ENCODE measurements at places on chromosomes 2 and 18.

DNA sequence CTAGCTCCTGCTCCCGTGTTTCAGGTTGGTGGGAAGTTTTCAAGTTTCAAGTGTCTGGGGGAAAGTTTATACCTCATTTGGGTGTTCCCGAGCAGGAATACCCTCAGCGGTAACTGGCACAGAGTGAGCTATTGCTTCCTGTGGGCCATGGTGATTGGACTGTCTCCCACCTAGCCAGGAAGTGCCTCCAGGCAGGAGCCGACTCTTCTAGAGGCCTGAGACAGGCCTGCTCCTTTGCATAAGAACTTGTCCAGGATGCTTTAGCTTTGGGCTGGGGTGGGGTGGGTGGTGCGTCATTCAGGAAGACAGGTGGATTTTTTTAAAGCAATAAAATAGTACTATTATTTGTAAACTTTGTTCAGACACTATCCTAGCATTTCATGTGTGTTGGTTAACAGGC is 23.5 kb upstream of the DNMT3A start:
- DNase-seq: no peak

DNA sequence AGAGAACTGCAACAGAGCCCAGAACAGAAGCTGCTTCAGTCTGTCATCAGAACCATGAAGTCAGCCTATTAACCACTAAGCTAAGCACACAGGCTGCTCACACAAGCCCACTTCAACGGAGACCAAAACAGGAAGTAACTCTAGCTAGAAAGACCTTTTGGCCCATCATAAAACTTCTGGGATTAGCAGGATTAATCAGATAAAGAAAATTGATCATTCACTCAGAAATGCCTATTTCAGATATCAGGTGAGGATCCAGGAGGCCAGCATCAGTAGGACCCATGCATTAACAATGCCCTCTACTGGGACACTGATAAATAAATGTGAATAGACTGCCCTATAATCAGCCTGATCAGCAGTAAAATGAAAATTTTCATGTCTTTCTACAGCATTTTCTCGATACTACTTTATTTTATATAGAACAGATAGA is 101.4 kb downstream of the WDPCP start:
- no peak for DNase-seq

GRCh38 chr2:108148555-108148954 is 91.2 kb upstream of the SULT1C3 start:
- no peak for DNase-seq

GRCh38 chr2:233922471-233922870 is 5.3 kb downstream of the TRPM8 start:
- no peak for DNase-seq

GRCh38 chr2:83991992-83992391 is 467.1 kb downstream of the SUCLG1 start:
- no peak for DNase-seq

DNA sequence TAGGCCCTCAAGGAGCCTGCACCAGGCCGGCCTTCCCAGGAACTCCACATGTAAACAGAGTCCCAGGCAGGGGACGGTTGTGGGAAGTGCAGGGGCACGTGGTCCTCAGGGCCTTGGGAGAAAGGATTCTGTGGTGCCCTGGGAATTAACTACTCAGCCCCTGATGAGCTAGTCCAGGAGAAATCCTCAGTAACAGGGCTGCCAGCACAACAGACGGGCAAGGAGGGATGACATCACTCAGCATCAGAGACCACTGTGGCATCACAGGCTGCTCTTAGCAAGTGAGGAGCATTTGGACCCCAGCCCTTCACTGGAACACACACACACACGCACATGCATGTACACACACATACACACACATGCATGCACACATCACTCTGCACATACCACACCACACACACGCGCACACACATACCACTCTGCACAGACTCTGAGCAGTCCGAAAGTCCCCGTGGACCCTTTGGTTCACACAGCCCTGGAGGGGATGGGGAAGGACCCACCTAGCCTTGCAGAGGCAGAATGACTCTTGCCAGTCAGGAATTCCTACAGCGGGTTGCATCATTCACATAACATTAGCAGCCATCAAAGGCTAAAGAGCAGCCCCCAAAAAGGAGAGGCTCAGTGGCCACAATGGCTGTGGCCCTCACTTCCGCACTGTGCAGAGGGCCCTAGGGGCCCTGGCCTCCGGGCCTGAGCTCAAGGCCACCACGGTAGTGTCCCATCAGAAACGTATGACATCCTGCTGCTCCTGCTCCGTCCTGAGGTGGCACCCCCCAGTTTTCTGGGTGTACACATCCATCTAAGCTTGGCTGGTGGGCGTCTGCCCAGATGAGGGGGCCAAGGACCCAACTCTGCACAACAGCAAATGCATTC is 1.9 kb upstream of the NMUR1 start:
- no peak for DNase-seq

- DNase-seq: no peak
These were observed 116.4 kb downstream of the INO80D start for GRCh38 chr2:205969584-205969983.

DNA sequence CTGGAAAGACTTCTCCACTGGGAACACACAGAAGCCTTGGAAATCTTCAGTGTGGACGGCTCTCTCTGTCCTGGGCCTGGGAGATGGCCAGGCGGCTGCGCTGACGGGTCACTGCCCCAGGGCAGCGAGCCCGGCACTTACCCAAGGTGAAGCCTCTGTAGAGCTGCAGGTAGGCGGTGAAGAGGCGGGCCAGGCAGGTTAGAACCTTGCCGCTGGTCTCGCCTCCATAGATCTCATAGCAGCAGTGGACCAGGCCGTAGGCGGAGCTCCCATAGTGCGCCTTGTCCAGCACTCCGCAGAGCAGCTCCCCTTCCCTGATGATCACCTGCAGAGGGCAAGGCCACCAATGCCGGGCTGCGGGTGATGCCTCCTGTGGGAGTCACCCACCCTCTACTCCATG is 53.0 kb downstream of the POLR1A start:
- no peak for DNase-seq

DNA sequence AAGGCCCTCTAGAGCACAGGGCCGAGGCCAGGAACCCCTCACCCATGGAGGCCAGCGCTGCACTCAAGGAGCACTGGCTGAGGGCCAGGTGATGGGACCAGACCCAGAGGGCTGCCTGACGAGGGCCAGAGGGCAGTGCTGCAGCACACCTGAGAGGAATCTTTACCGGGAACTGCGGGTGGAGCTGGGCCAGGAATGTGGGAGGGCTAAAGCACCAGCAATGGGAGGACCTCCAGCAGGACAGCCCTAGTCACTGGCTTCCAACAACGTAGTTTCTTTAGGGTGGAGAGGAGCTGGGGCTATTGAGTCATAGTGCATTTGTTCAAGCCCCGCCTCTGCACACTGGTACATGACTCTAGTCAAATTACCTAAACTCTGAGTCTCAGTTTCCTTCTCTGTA is 143.4 kb downstream of the TMEM17 start:
- no peak for DNase-seq

- DNase-seq: no peak
These were observed 668.2 kb upstream of the PKDCC start for GRCh38 chr2:41379496-41380221.

- DNase-seq: no peak
These were observed 590.2 kb downstream of the ARHGAP15 start for GRCh38 chr2:143719406-143719805.

GRCh38 chr18:79578396-79579260 is 101.0 kb upstream of the CTDP1 start:
- no peak for DNase-seq

GRCh38 chr2:18046558-18047212 is 168.2 kb downstream of the KCNS3 start:
- DNase-seq: no peak

DNA sequence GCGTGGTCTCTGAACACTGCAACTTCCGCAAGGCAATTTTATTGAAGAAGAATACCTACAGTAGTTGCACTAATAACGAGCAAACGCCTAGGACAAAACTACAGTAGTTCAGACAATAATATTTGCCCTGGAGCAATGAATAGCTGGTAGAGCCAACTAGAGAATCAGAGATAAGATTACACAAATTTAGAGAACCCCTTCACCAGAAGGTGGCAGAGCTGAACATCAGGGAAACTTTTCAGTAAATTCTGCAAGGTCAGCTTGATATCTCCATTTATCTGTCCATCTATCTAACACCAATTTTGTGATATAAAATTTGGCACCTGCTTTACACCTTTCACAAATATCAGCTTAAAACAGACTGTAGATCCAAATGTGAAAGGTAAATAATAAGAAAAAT is 43.8 kb downstream of the CDH19 start:
- DNase-seq: no peak

DNA sequence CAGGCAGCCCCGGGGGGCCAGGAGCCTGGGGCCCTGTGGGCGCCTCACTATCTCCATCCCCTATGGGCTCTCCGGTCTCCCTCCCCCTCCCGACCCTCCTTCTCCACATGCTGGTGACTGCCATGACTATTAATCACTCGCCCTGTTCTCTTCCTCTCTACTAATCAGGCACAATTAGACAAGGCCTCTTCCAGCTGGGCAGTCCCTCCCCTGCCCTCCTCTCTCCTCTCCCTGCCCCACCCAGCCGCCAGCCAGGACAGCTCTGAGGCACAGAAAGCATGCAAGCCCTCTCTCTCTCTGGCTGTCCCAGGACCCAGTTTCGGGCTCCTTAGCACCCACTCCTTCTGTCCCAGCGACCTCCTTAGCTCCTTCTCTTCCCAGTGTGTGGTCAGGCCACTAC is 5.8 kb downstream of the ASIC4 start:
- DNase-seq: no peak

DNA sequence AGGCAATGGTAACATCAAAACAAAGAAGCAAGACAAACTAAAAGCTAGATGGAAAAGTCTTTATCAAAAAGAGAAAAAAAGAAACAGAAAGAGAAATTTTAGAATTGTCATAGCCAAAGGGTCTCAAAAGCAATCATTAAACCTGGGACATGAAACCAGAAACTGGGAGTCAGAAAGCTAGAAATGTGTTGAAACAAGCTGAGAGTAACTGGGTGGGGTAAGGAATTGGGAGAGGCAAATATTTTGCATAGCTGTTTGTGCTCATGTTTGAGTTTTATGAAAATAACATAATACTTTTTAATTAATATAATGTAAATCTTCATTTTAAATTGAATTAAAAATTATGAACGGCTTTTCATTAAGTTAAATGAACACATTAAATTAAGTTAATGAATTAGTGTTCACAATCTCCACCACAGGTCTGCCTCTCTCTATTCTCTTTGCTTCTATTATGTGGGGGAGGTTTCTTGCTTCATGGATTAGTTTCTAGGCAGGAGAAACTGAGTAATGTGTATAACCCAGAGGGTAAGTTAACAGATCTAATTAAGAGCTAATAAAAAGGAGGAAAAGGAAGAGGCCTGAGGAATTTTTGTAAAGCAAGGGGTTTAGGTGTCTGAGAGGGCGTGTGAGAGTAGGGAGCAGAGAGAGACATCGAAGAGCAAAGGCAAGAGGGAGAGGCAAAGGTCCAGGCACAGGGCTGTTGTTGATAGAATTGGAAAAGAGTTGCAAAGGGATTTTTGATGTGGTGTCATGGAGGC is 20.0 kb upstream of the SERPINB2 start:
- DNase-seq: no peak

DNA sequence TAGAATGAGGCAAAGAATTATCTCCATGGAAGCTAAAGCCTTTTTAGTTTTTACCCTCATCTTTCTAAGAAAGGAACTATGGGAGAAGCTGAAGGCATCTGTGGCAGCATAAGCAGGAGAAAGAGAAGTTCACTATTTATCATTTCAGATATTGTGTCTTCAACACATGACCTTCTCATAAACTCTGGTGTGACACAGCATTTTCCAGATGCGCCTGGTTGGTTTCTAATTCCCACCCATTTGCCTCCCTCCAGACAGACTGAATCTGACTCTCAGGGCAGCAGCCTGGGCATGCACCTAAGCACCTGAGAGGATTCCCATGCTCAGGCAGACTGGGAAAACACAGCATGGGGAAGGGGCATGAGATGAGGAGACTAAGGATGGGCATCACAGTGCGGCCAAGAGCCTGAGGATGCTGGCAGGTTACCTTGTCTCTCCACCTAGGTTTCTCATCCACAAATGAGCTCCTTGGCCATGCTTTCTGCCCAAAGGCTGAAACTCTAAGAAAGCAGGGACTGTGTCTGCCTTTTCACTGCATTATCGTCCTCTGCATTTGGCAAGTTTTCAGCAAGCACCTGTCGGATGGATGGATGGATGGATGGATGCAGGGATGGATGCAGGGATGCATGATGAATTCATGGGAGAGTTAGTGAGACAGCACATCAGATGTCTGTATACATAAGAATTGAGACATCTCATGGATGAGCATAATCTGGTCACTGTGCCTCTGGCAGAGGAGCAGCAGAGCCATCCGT is 28.8 kb upstream of the SULT1C4 start:
- no peak for DNase-seq

- DNase-seq: no peak
These were observed 88.4 kb upstream of the CAVIN2 start for GRCh38 chr2:191935247-191935646.

DNA sequence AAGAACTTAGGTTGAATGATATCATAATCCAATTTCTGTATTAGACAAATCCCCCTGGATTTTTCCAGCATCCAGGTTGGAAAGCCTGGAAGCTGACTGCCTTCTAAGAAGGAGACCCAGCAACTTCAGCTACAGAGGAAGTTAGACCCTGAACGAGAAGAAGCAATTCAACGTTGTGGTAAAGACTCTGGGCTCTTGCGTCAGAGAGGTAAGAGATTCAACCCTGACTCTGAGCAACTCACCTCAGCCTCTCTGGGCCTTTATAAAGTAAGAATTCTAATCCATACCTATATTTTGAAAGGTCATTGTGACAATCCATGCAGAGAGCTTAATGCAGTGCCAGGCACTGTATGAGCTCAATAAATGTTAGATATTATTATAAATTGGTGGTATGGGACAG is 9.7 kb downstream of the E2F6 start:
- DNase-seq: no peak

GRCh38 chr18:50590593-50590992 is 30.7 kb downstream of the MAPK4 start:
- DNase-seq: no peak

GRCh38 chr2:97728091-97728731 is 14.8 kb downstream of the ZAP70 start:
- no peak for DNase-seq

- no peak for DNase-seq
These were observed 20.0 kb upstream of the LPIN1 start for GRCh38 chr2:11726384-11726783.

GRCh38 chr2:8089596-8089995 is 592.3 kb upstream of the ID2 start:
- DNase-seq: no peak

GRCh38 chr2:238128061-238128440 is 10.4 kb upstream of the KLHL30 start:
- no peak for DNase-seq

GRCh38 chr18:3214855-3215637 is 4.7 kb downstream of the MYOM1 start:
- no peak for DNase-seq

Measured in CD4-positive, alpha-beta memory T cell (primary cell).